ENCODE measurements at places on chromosomes 4 and X. TPM values are rescaled to one million over a fixed set of nuclear protein-coding genes. Genes with fewer than 3 reads are reported as not detected.
A peak's percentile ranks its signal among the peaks of the same experiment; 100 is the strongest.

DNA sequence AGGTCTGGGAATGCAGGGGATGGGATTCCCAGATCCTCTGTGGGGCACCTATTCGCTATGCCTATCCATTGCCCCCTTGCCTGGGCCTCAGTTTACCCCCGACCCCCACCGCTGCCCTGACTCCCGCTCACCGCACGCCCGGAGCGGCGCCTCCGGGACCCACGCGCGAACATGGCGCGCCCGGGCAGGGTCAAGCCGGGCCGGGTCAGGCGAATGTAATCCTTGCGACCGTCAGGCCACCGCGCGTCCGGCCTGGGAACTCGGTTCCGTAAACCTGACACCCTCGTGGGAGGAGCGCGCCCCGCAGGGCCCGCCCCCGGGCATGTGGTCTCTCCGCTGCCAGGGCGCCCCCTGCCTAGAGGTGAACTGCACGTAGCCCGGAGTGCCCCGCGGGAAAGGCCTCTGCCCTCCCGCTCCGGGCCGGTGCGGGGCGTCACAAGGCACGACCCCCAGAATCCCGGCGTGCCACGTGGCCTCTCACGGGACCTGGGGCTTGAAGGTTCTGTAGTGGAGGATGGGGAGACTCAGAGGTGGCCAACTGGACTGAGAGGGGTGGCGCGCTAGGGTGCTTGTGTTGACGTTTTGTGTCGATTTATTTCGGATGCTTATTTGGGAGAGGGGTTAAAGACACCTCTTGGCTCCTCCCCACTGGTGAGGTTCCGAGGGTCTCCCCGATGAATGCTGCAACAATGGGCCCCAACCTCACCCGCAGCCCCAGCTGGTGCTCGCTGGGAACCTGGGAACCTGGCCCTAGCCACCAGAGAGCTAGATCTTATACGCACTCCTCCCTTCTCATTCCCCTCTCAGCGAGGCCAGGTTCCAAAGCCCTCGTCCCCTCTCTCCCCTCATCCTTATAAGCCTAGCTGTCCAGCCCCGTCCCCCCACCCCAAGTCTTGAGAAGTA, at the start of gene PRICKLE3:
TSS of gene PRICKLE3 (minus strand) at position 249 of the 903 bp plus-strand sequence. CDS start at position 173, 76 bp downstream.
- no peak for DNase-seq

- DNase-seq = no peak
These were observed 74.0 kb upstream of the VMA21 start for GRCh38 chrX:151323054-151323453.

GRCh38 chrX:17876135-17876534, 15.0 kb upstream of the RAI2 start:
- DNase-seq = no peak

ADH1B gene
- polyA plus RNA-seq = 23.3 TPM

DNA sequence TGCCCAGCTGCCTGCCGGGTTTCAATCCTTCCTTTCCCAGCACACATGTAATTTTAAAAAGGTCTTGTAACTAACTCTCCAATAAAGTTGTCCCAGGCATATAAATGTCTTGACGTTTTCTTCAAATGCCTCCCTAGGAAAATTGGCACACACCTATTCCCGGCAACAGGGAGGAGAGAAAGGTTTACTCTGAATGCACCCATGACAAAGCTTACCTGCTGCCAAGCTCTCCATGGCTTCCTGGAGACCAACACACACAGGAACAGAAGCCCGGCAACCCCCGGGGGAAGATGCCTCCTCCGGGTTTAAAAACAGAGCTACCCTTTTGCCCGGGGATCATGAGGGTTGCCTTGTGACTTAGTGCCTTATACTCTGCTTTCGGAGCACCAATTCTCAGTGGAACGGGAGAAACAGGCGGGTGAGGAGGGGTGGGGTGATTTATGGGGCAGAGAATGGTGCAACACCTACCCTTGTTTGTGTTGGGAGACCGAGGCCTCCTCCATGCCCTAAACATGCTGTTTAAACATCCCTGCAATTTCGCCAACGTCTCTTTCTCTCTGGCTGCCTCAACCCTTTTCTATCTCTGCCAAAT, 4.8 kb upstream of the GYG2 start:
- no peak for DNase-seq

DNA sequence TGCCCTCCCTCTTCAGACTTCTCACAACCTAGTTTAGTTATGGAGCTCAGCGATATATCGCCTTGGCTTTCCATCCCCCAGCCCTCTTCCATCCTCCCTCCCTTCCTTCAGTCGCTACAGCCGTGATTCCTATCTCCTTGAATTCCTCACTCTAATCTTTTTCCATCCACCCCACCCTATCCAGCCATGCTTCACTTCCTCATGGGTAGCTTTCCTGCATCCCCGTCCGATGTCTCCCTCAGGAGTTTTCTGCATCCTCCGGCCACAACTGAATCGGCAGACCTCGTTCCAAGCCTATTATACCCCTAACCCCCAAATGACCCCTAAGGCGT, 456 bp downstream of the SNX12 start:
- no peak for DNase-seq

MAGIX gene
- polyA plus RNA-seq = 4.3 TPM

BEX5 gene
- polyA plus RNA-seq = 12.8 TPM

GRCh38 chr4:26819478-26820095, 41.1 kb upstream of the STIM2 start:
- no peak for DNase-seq

CCNB3 gene
- 1.7 TPM for polyA plus RNA-seq

DNA sequence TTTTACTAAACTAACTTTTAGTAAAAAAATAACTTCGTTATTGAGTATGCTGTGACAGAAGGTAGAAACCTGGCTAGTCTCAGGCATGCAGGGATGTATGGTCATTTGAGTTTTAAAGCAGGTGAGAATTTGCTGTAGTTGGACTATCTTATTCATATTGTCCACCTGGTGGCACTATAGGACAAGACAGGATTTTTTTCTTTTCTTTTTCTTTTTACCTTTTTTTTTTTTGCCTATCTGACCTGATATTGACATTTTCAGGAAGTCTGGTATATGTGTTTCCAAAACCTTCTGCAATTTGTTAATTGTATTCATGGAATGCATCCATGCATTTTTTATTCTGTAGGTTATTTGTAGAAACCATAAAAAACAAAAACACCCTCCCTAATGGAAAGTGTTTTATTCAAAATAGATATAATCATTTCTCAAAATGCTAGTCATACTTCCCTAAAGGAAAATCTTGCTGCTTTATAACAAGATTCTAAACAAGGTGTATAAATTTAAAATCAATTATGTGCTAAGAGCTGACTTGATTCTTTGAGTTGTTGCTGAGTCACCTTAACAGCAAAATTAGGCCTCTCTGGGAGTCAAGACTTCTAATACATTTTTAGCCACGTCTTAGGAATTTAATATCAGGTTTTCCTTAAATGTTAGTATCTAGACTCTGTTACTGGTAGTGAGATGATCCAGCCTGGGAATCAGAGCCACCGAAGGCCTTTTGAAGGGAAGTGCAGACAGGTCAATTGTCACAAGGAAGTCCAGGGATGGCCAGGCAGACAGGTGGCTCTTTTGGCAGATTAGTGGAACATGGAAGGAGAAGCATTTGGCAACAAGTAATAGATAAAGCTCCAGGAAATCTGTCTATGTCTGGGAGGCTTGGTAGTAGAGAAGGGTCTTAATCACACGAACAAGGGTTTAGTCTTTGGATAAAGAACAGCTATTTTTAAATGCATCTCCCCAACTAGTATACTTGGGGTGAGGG, 201.3 kb upstream of the GNPDA2 start:
- DNase-seq = peak; percentile 27

DNA sequence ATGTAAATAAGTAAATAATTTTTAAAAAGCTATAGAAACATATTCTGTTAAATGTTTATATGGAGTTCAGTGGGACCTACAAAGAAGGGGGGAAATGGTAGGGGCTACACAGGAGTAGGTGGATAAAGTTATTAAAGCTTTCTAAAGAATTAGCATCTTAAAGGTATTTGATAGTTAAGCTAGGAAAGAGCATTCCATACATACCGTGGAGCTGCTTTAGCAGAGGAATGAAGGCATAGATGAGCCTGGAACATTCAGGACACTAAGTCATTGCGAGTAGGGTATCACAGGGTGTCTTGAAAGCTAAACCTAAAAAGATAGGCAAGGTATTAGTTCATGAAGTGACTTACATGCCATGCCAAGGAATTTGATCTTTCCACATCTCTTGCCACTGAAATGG, 60.4 kb downstream of the SLC10A6 start:
- no peak for DNase-seq

MID1IP1 gene
- 25.2 TPM for polyA plus RNA-seq

RBM47 gene
- polyA plus RNA-seq = 94.5 TPM

DNA sequence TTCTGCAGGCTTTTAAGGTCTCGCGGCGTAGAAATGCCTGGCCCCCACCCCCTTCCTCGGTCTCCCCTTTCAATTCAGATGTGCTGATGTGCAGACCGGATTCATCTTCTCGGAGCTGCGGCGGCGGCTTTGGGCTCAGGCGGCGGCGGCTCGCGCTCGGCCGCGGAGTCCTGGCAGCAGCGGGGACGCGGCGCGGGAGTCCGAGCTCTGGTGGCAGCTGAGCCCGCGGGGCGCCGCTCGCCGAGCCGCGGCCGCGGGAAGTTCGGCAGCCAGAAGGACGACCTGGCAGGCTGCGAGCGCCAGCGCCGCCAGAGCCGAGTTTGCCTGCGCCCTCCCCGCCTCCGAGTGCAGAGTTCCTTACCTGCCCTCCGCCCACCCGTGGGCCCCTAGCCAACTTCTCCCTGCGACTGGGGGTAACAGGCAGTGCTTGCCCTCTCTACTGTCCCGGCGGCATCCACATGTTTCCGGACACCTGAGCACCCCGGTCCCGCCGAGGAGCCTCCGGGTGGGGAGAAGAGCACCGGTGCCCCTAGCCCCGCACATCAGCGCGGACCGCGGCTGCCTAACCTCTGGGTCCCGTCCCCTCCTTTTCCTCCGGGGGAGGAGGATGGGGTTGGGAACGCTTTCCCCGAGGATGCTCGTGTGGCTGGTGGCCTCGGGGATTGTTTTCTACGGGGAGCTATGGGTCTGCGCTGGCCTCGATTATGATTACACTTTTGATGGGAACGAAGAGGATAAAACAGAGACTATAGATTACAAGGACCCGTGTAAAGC, 448 bp downstream of the TLL1 start:
- peak; percentile 26 for DNase-seq

VCX3B gene
- 0.22 TPM for polyA plus RNA-seq

SPANXN2 gene
- not detected for polyA plus RNA-seq

UBL4A gene
- polyA plus RNA-seq = 27.7 TPM

- DNase-seq = no peak
These were observed 591 bp downstream of the PRPS1 start for GRCh38 chrX:107628662-107629539.

BLOC1S4 gene
- 11.7 TPM for polyA plus RNA-seq

GABRQ gene
- polyA plus RNA-seq = 1.1 TPM

RPS6KA6 gene
- polyA plus RNA-seq = 16.9 TPM

GRCh38 chr4:88240297-88240714, 44.1 kb downstream of the PPM1K start:
- DNase-seq = no peak

- DNase-seq = no peak
These were observed 39.7 kb downstream of the TSPAN5 start for GRCh38 chr4:98618680-98619079.

ART3 gene
- polyA plus RNA-seq = 0.45 TPM

HAND2 gene
- not detected for polyA plus RNA-seq

GJB1 gene
- 55.6 TPM for polyA plus RNA-seq

GRCh38 chrX:153179131-153179530, at the start of gene MAGEA1:
Gene MAGEA1, plus strand, starts transcription at chrX:153179284. Its CDS starts 3,106 bp downstream, at chrX:153182390.
- DNase-seq = no peak

- no peak for DNase-seq
These were observed 57.1 kb downstream of the ENPEP start for GRCh38 chr4:110532901-110533589.

DNA sequence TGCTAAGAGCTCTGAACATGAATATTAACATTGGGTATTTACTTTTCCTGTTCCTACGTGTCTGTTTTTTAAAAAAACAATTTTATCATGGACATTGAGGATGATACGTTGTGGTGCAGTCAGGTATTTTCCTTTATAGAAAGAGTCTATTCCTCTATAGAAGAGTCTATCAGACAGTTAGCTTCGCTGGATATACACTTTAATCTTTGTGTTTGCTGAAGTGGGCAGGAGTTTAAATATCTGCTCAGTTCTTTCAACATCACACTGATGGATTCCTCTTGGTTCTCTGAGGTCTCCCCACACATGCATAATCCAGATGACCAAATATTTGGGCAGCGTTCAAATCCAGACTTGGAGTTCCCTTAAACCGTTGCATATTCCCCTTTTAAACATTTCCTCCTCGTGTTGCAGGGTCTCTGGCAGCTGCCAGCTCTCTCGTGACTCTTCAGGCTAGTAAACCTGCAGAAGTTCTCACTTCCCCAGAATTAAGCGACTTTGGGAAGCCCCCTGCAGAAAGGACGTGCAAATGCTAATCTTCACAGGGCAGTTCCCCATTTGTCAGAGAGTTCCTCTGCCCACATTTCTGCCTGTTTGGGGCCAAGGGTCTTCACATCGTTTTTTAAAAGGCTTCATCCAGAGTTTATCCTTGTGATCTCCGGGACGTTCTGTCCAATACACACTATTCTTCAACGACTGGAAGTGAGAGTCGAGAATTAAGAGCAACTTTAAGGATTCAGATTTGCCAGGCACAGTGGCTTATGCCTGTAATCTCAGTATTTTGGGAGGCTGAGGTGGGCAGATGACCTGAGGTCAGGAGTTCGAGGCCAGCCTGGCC, 20.5 kb upstream of the DHRSX start:
- no peak for DNase-seq

CPLX1 gene
- polyA plus RNA-seq = 3.3 TPM
